GM10248 (cell line): ENCODE measurements at places on chromosomes 12 and 14.

DNA sequence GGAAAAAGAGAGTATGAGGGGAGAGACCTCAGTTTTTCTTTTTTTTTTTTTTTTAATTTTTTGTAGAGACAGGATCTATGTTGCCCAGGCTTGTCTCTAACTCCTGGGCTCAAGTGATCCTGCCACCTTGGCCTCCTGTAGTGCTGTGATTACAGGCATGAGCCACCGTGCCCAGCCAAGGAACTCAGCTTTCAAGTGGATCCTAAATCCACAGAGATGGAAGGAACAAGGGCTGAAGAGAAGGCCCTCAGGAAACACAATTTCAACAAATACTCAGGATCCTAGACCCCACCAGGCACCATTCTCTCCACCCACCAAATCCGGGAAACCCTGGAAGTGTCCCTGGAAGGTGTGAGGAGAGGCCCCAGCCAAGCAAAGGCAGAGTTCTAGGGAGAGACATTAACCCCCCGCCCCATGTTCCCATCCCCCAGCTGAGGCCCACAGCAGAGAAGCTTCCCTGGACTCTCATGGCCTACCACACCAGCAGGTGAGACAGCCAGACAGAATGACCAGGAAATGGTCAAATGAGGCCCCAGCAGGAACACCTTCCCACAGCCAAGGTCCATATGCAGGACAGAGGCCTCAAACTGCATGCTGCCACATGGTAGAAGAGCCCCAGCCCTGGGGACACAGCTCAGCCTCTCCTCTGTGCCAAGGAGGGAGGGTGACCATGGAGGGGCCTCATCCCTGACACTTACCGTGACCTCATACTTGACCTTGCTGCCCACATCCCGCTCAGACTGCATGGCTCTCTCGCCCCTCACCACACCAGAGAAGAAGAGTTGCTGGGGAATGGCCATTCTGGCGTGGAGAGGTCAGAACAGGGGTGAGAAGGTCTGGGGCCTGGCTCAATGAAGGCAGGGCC lies 14.1 kb downstream of the ITGA7 start:
- DNase-seq: no peak

- DNase-seq: no peak
Observed at GRCh38 chr14:104341532-104342434, 203.4 kb downstream of the KIF26A start.

DNA sequence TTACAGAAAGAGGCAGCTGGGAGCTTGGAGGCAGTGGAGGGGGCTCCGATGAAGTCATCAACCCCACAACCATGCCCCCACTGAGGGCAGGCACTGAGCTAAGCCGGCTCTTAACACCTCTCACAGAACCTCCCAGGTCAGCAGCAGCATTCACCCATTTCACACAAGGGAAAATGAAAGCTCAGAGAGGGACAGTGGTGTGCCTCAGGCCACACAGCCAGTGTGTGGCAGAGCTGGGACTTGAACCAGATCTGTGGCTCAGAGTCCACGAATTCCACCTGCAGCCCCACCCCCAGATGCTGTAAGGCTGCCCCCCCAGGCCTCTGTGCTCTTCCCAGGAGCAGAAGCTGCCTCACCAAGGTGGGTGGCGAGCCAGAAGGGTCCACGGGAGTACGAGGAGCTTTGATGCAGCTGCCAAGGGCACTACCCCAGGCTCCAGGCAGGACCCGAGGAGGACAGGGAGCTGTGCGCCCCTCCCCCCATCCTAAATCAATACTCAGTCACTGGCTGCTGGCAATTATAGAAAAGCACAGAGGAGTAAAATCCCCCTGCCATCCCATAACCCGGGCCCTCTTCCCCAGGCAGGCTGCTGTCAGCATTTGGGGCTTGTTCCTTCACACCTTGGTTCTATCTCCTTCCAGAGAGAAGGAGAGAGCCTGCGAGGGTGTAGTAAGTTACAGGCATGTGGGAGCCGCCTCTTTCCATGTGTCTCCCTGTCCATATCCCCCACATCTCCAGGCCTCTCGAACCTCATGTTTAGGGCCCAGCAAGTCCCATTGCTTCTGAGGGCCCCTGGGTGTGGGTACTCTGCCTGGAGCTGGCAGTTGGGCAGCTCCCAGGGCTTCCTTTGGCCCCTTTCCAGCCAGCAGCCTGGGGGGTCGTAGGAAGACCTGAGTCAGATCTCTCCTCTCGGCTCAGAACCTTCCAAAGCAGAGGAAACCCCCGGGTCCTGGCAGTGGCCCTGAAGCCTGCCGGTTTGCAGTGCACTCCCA lies 47.6 kb downstream of the FAM222A start:
- DNase-seq: no peak

DNA sequence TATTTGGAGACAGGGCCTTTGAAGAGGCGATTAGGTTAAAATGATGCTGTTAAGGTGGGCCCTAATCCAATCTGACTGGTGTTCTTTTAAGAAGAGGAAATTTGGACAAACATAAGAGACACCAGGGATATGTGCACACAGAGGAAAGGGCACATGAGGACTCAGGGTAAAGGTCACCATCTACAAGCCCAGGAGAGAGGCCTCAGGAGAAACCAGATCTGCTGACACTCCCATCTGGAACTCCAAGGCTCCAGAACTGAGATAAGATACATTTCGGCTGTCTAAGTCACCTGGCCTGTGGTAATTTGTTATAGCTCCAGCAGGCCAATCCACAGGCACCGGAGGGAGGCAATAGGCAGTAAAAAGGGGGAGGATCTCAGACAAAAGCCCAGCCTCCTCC lies 48.6 kb downstream of the KICS2 start:
- DNase-seq: no peak

- DNase-seq: no peak
Observed at GRCh38 chr14:61147831-61148549, 133.1 kb downstream of the TMEM30B start.
